ENCODE measurements at places on chromosomes 4 and X.
A peak's percentile ranks its signal among the peaks of the same experiment; 100 is the strongest.

- DNase-seq, result no peak
Measured at GRCh38 chr4:2861631-2862436, 18.2 kb downstream of the ADD1 start.

GRCh38 chrX:14235004-14235403 lies 205.3 kb upstream of the GEMIN8 start:
- DNase-seq, result no peak

GRCh38 chrX:333611-334311 lies 15.2 kb upstream of the GTPBP6 start:
- no peak for DNase-seq

DNA sequence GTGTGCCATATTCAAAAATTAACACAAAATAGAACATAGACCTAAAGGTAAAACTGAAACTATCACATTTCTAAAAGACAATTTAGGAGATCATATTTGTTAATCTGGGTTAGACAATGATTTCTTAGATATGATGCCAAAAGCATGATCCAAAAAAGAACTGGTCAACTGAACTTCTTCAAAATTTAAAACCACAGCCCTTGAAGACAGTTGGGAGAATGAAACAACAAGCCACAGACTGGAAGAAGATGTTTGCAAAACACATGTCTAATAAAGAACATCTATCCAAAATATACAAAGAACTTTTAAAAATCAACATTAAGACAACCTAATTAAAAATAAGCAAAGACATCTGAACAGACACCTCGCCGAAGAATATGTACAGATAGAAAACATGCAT lies 19.5 kb downstream of the COMMD8 start:
- DNase-seq, result peak; percentile 38

DNA sequence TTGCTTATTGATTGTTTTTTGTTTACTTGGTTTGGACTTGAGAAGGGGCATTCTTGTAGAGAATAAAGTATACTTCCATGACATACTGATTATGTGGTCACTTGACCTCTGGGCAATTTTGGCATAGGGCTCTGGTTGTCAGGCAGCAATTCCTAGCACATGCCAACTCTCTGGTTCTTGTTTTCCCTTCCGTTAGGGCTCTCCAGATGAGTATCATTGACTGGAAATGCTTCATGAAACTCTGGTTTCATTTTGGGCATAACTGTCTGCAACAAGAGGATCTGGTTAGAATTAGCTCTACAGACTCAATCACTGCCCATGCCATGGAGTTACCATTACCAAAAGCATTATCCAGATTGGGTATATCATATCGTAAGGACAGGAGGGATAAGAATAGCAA lies 1057.9 kb downstream of the FAT4 start:
- no peak for DNase-seq

- no peak for DNase-seq
Measured at GRCh38 chr4:141759796-141760425, 123.5 kb downstream of the IL15 start.

All from inflammatory macrophage (primary cell).